ENCODE measurements at places on chromosomes 3 and 15.

DNA sequence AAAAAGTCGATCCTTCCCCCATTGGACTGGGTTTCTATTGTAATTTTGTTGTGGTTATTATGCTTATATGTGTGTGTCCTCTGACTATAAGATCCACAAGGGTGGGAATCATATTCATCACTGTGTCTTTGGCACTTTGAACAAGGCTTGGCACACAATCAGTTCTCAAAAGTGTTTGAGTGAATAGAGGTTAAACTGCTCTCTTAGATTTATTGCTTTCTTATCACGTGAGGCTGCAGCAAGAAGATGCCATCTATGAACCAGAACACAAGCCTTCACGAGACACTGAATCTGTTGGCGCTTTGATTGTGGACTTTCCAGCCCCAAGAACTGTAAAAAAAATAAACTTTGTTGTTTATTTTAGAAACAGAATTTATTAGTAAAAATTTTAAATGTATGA, 295.0 kb upstream of the MDFIC2 start:
- no peak for DNase-seq

- DNase-seq, result no peak
Observed at GRCh38 chr15:53445531-53445930, 313.9 kb downstream of the WDR72 start.

GRCh38 chr3:6416049-6416661, 444.8 kb upstream of the GRM7 start:
- DNase-seq, result no peak

- peak; percentile 68 for DNase-seq
Observed at GRCh38 chr3:189270248-189270832, 98.6 kb downstream of the TPRG1 start.

DNA sequence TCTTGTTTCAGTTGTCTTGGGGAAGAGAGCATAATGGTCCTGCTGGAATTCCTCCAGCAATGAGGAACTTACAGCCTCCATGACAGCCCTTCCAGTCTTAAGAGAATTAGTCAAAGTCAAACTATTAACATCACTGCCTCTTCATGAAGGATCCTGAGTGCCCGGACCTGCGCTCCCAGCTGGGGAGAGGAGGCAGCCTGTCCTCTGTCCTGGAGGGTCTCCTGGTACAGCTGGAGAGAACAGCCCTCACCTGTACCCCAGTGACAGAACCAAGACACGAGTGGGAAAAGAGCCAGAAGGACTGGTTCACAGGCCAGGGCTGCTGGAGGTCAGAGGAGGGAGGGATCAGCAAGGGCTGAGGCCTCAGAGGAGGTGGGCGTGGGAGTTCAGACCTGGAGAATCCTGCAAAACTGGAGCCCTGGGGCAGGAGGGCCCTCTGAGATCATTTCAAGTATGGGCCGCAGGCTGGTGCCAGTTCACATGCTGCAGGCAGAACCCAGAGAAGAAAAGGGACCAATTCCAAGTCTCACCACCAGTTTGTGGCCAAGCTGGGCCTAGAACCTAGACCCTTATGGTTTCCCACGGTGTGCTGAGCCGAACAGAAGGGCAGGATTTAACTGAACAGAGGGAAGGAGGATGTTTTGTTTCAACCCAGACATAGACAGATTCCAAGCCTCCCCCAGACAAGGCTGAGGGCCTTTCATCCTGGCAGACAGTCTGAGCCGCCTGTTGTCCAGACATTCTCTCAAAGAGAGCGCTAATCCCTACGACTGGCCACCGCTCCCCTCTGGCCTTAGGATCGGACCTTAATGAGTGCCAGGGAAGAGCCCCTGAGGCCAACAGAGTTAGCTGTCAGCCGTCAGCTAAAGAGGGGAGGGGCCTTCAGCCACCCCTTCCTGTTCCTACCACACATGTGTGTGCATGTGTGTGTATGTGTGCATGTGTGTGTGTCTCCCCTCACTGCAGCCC, 18.2 kb downstream of the LOXL1 start:
- no peak for DNase-seq

- DNase-seq, result no peak
Observed at GRCh38 chr15:38844736-38845135, 280.1 kb upstream of the RASGRP1 start.

DNA sequence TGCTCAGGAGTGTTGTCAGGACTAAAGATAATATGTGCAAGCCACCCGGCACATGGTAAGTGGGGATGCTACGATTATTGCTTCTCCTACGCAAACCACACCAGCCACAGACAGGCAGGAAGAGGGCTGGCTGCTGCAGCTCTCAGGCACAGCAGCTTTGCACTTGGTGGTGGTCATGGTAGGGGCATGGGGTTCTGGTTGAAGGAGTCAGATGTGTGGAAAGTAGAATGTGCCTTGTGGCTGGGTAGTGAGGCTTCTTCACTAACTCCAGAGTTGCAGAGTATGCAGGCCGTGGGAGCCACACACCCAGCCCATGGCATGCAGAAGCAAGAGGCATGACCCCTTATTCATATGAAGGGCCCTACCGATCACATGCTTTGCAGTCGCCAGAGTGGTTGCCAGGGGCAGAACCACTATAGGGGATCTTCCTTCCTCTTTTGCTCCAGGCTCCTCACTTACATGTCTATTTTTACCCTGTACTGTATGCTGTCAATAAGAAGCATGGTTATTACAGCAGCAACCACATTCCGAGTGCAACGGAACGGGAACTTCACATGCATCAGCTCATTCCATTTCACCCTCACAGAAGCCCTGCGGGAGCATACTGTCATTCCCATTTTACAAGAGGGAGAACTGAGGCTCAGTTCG, 59.2 kb upstream of the HERC1 start:
- no peak for DNase-seq

DNA sequence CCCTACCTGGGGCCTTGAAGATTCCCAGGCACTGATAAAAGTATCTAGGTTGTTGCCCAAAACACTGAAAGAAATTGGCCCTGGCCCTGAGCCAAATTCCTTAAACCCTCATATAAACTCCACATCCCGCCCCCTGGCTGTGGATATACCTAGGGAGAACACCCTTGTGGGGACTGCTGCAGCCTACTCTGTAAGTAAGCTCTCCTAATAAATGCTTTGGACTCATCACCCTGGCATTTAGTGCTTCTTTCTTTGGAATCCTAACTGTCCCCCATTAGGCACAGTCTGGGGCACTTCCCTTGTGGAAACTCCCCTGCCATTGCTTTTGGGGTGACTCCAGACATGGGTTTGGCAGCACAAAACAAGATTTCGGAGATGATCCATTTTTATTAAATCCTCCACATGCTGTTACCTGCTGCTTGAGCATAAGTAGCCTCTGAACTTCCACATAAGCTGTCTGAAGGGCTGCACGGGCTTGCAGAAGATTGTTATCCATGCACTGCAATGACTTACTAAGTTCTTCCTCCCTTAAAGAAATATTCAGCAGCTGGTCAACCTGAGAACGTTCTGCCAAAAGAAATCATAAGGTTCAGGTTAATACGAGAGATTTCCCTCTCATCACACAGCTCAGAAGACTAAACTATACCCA, 46.4 kb downstream of the ZNF106 start:
- no peak for DNase-seq

- DNase-seq, result no peak
Observed at GRCh38 chr15:38238311-38238710, 14.3 kb upstream of the SPRED1 start.

GRCh38 chr3:141081141-141081795, 30.1 kb downstream of the SPSB4 start:
- no peak for DNase-seq

- no peak for DNase-seq
Observed at GRCh38 chr3:179026636-179027035, 45.0 kb downstream of the ZMAT3 start.

DNA sequence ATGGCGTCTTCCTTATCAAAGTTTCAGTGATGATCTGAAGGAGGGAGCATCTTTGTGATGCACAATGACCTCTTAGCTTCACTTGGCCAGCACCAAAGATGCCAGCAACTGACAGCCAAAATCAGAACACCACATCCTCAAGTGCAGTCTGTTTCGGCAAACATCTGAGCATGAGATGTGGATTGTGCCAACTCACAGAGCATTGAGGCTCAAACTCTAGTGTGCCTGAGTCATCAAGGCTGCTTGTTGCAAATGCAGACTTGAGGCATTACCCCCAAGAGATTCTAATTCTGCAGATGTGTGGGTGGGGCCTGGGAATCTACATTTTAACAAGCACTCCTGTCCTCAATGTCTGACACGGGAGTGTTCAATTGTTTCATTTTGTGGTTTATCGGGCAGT, 35.8 kb downstream of the ABHD5 start:
- no peak for DNase-seq

GRCh38 chr3:105427332-105427731, 60.6 kb downstream of the ALCAM start:
- no peak for DNase-seq

DNA sequence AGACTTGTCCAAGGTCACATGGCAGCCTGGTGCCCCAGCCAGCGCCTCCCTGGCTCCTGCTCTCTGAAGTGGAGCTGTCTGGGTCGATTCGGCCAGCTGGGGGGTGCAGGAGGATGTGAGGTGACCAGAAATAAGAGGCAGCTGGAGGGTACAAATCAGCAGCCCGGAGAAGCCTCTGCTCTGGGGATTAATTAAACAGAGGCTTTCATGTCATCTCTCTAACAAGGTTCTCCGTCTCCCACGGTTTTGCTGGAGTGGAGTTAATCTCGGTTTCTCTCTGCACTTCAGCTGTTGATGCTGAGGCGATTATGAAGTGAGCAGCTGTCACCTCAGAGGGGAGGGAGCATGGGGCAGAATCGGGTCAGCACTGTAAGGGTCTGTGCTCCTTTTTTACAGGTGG, 236.8 kb downstream of the TLE3 start:
- DNase-seq, result no peak

GRCh38 chr3:196963631-196963953, 5.0 kb downstream of the PIGZ start:
- DNase-seq, result no peak

DNA sequence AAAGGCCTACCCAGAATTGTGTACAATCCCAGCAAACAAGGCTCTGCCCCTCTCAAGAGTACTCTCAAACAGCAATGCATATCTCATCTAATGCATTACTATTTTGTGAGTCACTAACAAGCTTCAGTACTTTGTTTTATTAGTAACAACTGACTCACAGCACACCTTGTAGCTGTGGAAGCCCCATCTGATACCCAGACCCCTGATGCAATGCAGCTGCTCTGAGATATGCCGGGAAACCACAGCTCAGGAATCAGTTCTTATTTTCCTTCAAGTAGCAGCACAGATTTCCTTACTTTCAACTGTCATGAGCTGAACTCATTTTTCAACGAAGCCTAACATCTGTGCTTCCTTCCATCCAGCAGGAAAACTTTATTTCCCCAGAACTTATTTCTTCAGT, 37.8 kb downstream of the CCNL1 start:
- no peak for DNase-seq

GRCh38 chr3:153757839-153758238, 363.4 kb upstream of the ARHGEF26 start:
- no peak for DNase-seq

DNA sequence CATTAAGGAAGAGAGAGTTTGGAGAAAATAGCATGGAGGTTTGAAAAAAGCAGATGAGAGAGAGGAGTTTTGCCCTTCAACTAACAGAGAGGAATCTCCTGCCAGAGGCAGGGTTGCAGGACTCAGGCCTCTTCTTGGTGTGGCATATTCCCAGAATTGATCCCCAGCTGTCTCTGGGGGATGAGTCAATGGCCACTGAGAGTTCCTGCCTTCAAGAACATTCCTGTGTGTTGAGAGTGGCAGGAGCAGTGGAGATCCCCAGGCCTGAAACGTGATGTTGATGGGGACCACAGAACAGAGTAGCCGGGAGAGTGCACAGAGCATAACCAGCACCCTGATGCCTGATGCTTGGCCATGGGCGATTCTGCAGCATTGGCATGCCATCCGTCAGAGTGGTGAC, 348.4 kb upstream of the THBS1 start:
- DNase-seq, result no peak

- no peak for DNase-seq
Observed at GRCh38 chr3:33579840-33580239, 138.2 kb downstream of the CLASP2 start.

DNA sequence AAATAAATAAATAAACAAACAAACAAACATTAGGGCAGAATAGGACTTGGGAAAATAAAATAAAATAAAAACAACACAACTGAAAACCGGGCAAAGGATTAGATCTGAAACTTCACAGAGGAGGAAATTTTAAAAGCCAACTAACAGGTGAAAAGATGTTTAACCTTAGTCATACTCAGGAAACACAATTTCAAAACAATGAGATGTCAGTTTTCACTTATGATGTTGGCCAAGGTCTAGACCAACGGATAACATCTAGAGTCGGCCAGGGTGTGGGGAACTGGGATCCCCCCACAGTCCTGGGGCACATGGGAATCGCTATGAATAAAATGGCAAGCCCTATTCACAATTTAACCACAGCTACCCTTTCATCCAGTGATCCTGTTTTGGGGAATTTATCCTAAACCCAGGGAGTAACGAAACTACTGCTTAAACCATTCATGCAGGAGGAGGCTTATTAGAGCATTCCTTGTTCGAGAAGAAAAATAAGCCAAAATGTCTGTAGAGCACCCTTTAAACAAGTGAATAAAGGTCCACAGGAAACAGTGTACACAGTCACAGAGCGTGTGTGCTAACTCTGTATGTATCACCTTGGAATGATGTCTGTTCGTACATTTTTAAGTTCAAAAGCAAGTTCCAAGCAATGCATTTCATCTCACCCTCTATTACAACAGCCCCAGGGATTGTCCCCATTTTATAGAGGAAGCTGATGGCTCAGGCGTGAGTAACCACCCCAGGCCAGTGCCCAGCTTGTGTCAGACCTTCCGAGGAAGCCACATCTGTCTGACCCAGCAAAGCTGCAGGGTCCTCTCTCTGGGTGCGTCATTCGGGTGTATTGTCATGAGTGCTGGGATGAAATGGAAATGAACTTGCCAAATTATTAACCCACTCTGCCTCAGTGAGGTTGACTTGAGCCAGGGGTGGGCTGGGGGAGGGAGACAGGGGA, 6.3 kb upstream of the ANPEP start:
- DNase-seq, result no peak

DNA sequence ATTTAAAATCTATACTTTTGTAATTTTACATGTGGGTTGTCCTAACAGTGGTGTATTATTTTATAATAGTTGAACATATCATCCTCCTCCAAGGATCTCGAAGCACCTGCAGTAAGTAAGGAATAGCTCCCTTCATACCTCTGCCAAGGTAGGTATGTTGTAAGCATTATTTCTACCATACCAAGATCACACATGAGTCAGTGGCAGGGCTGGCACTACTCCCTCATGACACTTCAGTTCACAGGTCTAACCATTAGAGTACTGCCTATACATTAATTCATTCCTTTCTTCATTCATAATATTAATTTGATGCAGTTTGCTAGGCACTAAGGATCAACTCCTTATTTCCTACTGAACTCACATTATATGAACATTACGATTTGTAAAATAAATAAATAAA, 11.9 kb upstream of the LEKR1 start:
- no peak for DNase-seq

- peak; percentile 90 for DNase-seq
Observed at GRCh38 chr3:40574661-40575060, 49.9 kb downstream of the ZNF621 start.

GRCh38 chr15:69590932-69591524, 138.4 kb downstream of the RPLP1 start:
- no peak for DNase-seq
